ENCODE measurements at places on chromosomes 1 and 21.

GRCh38 chr1:75811211-75811981 lies 14.7 kb downstream of the MSH4 start:
- no peak for DNase-seq

GRCh38 chr1:116587501-116588227 lies 16.8 kb upstream of the CD58 start:
- no peak for DNase-seq

GRCh38 chr1:234942012-234942332 lies 186.7 kb downstream of the TOMM20 start:
- DNase-seq = no peak

DNA sequence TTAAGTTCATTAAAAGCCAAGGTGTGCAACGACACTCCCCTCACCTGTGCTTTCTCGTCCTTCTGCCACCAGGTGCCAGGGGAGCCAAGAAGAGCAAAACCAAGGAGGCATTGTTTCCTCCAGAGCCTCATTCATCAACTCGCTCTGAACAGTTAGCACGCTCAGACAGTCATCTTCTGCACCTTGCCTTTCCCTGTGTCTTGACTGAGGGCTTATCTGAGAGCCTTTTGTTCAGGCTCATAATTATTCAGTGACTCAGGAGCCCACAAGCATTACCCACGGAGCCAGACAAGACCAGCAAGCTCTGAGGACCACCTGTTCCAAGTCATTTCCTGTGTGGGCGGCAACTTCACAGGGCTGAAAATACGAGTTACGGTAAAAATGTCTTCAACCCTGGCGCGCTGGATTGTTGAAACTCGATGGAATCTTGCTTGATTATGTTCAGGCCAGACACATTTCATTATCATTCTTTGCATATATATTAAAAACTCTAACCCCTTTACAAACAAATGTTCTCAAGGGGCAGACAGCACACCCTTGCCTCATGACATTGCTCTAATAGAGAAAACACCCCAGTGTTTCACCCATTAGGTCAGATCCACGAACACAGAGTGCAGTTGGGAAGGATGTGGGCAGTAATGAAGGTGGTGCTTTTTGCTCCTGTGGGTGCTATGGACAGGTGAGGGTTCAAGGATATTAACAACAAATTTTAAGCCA lies 89.7 kb upstream of the RUNX1 start:
- DNase-seq = no peak

GRCh38 chr1:219806020-219806419 lies 122.3 kb downstream of the SLC30A10 start:
- DNase-seq = no peak

DNA sequence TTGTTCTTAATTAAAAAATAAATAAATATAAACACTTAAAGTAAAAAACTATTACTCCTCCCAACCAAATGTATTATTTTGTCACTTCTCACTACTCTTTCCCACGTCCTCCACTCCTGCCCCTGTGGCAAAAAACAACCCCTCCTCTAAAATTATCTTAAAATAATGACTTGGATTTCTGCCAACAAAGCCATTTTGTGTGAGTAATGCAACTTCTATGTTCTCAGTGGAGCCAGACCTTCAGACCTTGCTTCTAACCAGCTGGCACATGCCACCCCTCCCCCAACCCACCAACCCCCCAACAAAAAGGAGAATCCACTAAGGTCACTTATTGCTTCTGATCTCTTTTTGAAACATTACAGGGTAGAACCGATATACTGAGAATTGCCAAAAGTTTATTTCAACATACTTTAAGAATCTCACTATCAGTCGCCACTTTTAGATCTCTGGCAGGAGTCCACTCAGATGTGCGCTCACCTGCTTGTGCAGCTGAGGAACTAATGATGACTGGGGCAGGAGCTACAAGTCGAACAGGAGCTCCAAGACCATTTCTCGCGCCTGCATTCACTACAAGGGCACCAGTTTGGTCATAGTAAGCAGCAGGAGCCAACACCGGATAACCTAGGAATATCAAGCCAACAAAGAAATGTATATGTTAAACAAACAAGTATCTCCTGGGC lies 58.3 kb upstream of the SDC3 start:
- DNase-seq = no peak

DNA sequence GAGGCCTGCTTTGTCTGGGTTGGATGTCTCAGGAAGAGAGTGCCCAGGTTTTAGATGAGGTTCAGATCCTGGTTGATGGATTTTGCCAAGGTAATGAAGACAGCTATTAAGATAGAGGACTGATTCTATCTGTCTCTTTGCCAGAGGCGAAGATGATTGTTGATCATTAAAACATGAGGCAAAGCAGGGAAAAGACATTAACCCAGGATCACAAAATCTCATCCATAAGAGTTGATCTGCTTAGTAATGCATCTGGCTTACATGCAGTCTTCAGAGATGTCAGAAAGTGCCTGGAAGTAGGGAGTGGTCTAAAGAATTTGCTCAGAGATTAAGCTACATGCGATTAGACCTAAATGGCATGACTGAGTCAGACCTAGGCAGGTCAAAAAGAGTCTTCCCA lies 229.6 kb upstream of the PLD5 start:
- no peak for DNase-seq

- no peak for DNase-seq
Measured at GRCh38 chr1:73901738-73902137, 296.2 kb downstream of the LRRIQ3 start.

- DNase-seq = no peak
Measured at GRCh38 chr1:111399792-111400610, 27.5 kb downstream of the OVGP1 start.

GRCh38 chr1:22141554-22142314 lies 1.2 kb downstream of the WNT4 start:
- DNase-seq = no peak

DNA sequence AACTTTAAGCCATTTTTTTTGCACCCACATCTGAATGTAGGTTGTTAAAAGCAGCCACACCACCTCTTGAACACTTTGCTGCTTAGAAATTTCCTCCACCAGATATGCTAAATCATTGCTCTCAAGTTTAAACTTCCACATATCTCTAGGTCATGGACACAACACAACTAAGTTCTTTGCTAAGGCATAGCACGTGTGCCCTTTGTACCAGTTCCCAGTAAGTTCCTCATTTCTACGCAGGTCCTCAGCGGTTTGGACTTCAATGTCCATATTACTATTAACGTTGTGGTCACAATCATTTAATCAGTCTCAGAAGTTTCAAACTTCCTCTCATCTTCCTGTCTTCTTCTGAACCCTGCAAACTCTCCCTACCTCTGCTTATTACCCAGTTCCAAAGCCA lies 661.6 kb upstream of the PKN2 start:
- no peak for DNase-seq

GRCh38 chr1:81437213-81437612 lies 363.5 kb upstream of the ADGRL2 start:
- no peak for DNase-seq

- peak; percentile 73 for DNase-seq
Measured at GRCh38 chr1:212557739-212558692, 50.5 kb upstream of the ATF3 start.

DNA sequence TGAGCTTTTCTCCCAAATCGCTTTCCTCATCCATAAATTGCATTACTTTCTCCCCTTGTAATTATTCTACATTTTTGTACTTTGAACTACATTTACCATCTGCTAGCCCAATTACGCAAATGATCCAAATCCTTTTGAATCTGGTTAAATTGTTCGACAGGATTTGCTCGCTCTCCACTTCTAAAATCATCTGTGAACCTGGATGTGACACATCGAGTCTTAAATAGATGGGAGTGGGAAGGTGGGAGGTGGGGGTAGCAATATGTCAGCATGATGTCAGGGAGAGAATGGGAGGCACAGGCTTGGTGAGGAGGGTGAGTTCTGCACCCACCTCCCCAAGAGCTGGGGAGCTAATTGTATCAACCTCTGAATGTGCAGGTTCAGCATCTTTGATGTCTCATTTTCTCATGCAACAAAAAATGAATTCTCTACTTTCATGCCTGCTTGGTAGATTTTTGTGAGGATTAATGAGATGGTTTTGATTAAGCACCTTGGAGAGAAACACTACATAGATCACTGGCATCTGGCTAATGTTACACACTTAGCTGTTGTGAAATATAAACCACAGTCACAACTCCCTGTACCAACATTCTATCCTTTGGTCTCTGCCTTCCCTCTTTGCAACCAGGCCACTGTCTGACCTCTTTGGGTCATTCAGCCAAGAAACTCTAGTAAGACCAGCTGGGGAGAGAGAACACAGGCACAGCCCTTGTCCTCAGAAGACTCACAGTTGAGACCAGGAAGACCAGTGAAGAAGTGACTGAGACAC lies 165.1 kb downstream of the DAB1 start:
- no peak for DNase-seq

DNA sequence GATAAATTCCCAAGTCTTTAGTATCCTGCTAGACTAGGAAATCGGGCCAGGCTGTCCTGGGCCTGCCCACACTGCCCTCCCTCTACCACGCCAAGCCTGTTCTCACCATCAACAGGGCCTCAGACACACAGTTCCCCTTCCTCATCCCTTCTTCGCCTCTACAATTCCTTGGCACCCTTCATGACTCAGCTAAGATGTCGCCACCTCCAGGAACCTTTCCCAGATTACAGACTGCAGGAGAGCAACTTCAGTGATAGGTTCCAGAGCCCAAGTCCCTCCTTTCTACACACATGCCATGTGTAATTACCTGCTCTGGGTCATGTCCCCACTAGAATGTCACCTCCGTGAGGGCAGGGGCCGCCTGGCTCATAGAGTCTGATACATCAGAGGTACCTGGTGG lies 3.3 kb downstream of the RIMS3 start:
- no peak for DNase-seq

- DNase-seq = no peak
Measured at GRCh38 chr1:240823357-240823756, 211.4 kb upstream of the GREM2 start.

DNA sequence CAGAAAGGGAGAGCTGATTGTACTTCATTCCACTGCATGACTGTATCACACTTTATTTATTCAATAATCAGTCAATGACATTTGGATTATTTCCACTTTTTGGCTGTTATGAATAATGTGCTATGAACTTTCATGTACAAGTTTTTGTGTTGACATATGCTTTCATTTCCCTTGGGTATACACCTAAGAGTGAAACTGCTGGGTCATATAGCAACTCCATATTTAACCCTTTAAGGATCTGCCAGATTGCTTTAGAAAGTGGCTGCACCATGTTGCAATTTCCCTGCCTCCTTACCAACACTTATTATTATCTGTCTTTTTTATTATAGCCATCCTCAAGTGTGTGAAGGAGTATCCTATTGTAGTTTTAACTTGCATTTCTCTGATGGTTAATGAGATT lies 108.8 kb upstream of the KCNK1 start:
- no peak for DNase-seq

- DNase-seq = no peak
Measured at GRCh38 chr1:69661686-69662085, 94.0 kb downstream of the LRRC7 start.

GRCh38 chr1:74690364-74690696 lies 16.7 kb upstream of the ERICH3 start:
- DNase-seq = no peak

GRCh38 chr1:46521414-46521813 lies 30.0 kb downstream of the KNCN start:
- no peak for DNase-seq

- peak; percentile 59 for DNase-seq
Measured at GRCh38 chr1:182707122-182707521, 22.7 kb upstream of the RGS8 start.

- peak; percentile 28 for DNase-seq
Measured at GRCh38 chr21:45578176-45578801, 36.0 kb upstream of the SLC19A1 start.

- peak; percentile 36 for DNase-seq
Measured at GRCh38 chr1:109923131-109923945, 12.7 kb downstream of the CSF1 start.

DNA sequence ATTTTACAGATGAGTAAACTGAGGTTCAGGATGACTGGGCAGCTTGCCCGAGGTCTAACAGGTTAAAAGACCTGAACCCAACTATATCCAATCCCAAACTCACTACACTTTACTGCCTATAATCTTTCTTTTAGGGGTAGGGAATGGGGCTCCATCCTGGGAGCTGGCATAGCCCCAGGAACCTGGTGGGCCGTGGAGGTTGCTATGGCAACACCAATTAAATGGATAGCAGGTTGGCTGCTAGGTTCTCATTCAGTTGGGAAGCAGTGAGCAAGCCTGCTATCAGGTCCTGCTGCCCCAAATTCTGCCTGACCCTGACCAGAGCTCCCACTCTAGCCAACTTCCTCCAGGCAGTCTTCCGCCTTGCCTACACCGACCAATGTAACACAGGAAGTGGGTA lies 40.9 kb downstream of the LRP8 start:
- no peak for DNase-seq

GRCh38 chr1:219724440-219724839 lies 111.5 kb upstream of the ZC3H11B start:
- no peak for DNase-seq

GRCh38 chr1:186760446-186760845 lies 68.3 kb upstream of the PLA2G4A start:
- no peak for DNase-seq

DNA sequence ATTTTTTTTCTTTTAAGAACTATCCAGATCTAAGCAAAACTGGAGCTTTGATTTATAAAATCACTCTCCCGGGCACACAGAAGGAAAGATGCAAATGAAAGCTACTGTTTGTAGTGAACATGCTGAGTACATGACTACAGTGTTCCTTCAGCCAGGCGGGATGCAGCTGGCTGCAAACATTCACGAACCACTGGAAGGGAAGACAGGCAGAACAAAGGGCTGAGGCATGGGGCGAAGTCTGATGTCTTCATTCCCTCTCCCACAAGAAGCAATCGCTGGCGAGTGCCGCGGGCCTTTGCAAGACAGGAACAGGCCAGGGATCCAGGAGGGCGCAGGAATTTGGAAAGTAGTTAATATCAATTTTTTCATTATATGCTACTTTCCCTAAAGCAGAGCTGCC lies 257.9 kb upstream of the AJAP1 start:
- no peak for DNase-seq

DNA sequence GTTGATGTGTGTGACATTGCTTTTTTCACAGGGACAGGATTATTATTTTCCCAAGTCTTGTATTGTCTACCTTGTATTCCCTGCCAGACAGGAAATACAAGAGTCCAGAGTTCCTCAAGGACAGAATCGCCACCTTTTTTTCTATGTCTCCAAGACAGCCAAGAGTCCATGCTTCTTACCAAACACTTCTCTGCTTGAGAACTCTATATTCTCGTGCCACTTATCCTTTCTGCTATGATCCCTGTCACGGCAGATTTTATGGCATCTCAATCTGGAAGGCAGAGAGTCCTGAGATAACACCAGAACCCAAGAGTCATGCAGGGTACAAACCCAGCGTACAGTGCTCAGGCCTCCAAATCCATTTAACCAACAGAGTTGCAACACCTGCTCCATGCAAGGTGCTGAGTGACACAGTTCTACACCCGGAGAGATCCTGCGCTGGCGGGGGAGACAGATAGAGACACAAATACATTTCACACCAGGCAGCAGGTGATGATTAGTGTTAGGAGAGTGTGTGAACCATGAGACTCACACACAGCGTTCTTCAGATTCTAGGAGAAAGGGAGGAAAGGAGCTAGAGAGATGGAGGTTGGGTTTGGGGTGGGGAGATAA lies 107.6 kb downstream of the NAV1 start:
- DNase-seq = no peak

- DNase-seq = no peak
Measured at GRCh38 chr21:23008601-23009202, 2010.5 kb downstream of the NCAM2 start.

- DNase-seq = no peak
Measured at GRCh38 chr21:28723646-28724045, 269.0 kb downstream of the LTN1 start.

Data from left ventricle myocardium superior (tissue), 1 donor.